ENCODE measurements at places on chromosomes 6 and 20.

DNA sequence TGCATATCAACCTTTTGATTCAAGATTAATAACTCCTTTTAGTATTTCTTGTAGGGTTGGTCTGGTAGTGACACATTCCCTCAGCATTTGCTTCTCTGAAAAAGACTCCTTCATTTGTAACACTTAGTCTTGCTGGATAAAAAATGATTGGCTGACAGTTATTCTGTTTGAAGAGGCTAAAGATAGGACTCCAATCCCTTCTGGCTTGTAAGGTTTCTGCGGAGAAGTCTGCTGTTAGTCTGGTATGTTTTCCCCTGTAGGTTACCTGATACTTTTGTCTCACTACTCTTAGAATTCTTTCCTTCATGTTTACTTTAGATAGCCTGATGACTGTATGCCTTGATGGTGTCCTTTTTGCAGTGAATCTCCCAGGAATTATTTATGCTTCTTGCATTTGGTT, 96.0 kb downstream of the CARMIL1 start:
- DNase-seq = no peak

GRCh38 chr6:157490611-157491269, 109.8 kb downstream of the ZDHHC14 start:
- DNase-seq = no peak

GRCh38 chr6:169589699-169590257, 112.1 kb downstream of the WDR27 start:
- DNase-seq = peak; percentile 14

DNA sequence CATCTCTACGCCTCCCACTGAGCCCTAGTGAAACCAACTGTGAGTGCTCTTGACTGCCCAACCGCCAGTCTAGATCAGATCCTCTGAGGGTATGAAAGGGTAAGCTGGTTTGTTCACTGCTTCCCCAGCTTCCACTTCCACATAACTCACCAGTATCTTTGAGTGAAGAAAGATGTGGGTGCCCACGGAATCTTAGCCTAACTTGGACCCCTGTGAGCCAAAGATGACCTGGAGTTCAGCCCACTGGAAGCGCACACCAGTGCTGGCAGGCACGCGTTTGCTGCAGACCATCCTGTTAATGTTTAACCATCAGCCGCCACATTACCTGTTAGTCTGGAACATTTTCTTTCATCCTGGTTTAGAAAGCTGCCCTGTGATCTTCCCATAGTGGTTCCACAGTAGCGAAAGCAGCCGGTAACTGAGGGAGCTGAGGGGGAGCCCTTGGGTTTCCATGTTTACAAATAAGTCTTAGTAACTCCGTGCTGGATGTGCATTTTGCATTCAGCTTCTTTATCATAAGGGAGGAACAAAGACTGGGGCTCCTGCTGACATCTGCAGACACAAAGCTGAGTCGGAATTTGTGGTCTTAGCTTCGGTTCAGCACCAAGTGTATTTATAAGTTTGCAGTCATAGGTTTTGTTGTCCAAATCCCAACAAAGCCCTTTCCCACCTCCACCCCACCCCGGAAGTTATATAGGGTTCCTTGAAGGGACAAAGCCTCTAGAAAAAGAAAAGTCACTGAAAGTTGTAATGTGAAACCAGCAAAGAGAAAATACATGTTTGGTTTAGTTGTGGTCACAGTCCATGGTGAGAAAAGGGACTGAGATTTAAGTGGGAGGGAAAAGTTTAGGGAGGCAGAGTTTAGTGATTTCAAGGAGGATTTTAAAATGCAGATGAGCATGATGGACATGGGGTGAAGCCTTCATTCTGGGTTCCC, 71.0 kb downstream of the SSR1 start:
- DNase-seq = no peak

DNA sequence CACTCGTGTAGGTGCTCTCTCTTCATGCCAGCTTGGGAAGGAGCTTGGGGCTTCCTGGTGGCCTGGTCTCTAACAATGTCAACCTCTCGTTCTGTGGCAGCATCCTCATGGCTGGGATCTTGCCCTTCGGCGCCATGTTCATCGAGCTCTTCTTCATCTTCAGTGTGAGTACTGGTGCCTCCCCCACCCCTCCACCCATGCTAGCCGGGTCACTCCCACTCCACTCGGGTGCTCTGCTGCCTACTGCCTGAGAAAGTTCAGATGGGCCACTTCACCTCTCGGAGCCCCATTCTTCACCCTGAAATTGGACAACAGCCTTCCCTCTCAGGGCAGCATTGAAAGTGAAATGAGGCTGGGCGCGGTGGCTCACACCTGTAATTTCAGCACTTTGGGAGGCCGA, 48.8 kb downstream of the TM9SF4 start:
- DNase-seq = no peak
